Glutamatergic neuron (in vitro differentiated cells): ENCODE measurements at places on chromosomes 1 and 21.

DNA sequence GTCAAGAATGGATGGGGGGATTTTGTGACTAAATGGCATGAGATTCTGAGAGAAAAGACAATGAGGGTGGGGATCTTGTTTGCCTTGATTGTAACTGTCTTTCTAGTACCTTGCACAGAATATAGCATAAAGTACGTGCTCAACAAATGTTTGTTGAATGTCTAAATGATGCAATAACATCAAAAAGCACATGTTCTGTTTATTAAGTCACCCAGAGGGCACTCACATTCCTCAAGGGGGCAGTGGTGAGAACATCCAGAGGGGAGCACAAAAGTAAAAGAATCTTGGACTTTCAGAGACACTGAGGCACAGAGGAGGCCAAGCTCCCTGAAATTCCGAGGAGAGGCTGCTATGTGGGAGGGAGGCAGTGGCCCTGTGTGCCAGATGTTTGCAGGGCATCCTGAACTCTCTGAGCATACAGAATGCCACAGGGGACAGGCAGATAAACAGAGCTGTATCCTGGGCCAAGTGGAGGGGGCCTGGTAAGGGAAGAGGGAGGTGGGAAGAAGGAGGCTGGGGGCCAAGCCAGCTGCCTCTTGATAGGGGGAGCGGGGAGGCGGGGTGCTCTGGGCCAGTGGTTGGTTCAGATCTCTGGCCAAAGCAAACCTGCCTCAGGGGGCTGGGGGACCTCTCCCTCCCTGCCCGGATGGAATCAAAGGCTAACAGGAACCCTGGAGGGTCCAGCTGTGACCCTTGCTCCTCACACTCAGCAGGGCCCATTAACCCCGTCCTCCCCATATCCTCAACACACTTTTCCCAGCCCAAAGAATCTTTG is 6.5 kb upstream of the ATP1A2 start:
- no peak for DNase-seq

DNA sequence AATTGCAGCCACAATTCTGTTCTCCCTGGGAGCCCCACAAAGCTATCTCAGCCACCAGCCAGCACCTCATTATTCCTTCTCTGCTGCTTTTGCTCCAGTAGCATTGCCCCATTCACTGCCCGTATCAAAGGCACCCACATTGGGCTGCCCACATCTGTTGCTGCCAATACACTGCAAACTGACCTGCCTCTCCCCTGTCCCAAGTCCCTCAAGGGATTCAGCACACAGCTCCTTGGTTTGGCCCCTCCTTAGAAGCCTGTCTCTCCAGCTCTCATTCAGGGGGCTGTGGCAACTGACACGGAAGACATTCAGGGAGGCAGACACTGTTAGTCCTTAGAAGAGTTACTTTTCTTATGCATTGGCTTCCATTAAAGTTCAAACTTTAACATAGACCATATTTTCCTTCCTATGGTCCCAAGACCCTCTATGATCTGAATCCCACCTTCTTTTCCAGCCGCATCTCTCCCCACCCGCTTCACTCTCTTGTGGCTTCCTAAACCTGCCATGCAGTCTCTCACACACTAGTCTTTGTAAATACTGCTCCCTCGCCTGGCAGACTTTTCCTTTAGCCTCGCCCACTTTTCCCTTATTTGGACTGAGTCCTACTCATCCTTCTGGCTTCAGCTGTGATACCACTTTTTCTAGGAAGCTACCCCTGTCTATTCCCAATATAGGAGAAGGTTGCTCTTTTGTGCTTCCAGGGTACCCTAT is 19.3 kb upstream of the KLHDC8A start:
- DNase-seq: no peak

- no peak for DNase-seq
These were observed 5.6 kb downstream of the PTPRF start for GRCh38 chr1:43536196-43536863.

DNA sequence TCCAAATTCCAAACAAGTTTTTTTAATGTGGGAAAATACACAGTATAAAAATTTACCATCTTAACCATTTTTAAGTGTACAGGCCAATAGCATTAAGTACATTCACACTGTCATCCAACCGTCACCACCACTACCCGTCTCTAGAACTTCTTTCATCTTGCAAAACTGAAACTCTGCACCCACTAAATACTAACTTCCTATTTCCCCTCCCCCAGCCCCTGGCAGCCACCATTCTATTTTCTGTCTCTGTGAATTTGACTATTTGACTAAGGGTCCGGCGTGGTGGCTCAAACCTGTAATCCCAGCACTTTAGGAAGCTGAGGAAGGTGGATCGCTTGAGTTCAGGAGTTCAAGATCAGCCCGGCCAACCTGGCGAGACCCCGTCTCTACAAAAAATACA is 36.1 kb downstream of the CLSTN1 start:
- DNase-seq: no peak

DNA sequence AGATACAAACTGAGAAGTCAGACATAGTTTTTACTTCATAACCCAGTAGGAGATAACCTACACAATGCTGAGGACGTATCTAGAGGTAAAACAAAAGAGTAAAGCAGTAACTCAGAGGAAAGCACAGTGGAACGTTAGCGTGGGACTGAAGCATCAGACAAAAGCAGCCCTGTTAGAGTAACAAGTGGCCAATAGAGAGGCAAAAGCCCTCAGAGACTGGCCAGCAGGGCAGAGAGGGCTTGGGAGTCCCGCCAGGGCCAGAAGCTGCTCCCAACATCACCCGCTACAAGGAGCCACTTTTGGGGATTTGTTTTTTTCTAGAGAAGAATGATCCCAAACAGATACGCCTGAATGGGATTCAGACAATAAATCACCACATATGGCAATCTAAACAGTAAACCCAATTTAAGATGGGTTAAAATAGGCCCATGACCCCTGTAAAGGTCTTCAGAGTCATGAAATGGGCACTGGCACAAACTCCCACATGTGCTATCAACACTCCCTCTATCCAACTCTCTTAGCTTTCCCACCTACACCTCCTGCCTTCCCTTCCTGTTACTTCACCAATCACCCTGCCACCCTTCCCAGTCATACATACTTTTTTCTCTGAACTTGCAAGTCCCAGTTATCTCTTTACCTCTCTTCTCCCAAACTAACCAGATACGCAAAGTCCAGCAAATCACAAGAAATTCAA is 17.2 kb downstream of the TADA1 start:
- no peak for DNase-seq

DNA sequence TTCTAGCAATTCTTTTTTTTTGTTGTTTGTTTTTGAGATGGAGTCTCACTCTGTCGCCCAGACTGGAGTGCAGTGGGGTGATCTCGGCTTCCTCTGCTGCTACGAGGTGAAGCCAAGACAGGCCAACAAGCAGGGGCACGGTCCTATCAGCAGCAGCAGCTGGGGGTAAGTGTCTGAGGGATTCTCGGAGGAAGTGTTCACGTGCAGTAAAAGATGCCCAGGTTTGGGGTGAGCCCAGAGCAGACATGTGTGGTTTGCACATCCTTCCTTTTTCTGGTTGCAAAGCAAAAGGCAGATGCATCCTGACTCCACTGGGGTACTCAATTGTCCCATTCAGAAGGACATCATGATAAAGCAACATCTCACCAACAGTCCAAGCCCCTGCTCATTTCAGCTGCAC is 27.7 kb downstream of the PIGP start:
- DNase-seq: no peak

- no peak for DNase-seq
These were observed 22.8 kb downstream of the LCE3E start for GRCh38 chr1:152543820-152544219.

GRCh38 chr1:2978691-2979190 is 42.5 kb upstream of the ACTRT2 start:
- DNase-seq: no peak

DNA sequence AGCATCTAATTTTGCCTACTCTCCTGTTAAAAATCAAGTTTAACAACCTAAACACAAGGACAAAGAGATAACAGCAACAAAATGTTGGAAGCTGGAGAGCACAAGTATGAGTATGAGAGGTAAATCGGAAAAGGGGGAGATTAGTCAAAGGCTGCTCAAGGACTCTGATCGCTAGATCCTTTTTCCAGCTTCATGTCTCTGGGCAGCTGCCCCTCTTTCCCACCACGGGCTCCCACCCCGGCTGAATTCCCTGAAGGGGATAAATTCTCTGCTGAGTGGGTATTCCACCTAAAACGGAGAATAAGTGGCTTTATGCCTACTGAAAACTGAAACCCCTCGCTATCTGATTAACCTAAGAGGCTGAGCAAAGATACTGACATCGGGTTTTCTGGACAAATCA is 696 bp upstream of the CTBS start:
- DNase-seq: no peak

GRCh38 chr1:7127322-7128075 is 342.2 kb downstream of the CAMTA1 start:
- DNase-seq: no peak

- no peak for DNase-seq
These were observed 7.0 kb upstream of the MDM4 start for GRCh38 chr1:204509186-204509635.

DNA sequence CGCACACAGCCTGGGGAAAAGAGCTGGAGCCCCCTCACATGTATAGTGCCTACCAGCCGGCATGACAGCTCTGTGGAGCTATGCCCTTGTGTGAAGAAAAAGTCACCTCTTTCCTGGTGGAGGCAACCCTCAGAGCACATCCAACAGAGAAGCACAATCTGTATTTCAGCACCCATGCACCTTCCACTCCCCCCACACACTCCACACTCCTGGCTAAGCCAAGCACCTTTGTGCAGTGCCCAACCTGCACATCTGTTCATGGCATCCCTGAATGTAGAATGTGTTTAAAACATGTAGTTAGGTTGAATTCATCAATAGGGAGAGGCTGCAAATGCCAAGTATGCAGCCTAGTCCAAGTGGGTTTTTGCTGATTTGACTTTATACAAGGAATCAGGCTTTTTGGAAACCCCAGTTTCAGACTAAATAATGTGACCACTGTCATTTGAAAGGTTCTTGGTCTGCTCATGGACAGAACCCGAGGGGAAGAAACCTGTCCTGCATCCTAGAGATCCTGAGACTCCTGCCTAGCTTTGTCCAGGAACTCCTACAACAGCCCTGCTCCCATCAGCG is 197.1 kb downstream of the TOMM20 start:
- no peak for DNase-seq

GRCh38 chr1:41502912-41503311 is 18.4 kb upstream of the EDN2 start:
- no peak for DNase-seq

DNA sequence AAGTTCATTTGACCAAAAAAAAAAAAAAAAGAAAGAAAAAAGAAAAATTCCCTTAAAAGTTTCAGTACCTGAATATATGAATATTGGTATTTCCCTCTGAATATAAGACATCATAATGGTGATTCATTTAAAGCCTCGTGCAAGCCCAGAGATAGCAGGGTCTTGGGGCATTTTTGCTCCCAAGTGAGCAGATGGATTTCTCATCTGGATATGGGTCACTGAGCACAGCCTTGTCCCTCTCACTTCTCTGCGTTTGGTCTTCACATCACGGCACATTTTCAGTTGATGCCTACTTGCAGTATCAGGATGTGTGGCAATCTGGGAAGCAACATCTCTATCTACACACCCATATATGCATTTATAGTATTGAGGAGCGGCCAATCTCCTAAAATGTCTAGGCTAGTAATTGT is 12.7 kb downstream of the CD58 start:
- no peak for DNase-seq

DNA sequence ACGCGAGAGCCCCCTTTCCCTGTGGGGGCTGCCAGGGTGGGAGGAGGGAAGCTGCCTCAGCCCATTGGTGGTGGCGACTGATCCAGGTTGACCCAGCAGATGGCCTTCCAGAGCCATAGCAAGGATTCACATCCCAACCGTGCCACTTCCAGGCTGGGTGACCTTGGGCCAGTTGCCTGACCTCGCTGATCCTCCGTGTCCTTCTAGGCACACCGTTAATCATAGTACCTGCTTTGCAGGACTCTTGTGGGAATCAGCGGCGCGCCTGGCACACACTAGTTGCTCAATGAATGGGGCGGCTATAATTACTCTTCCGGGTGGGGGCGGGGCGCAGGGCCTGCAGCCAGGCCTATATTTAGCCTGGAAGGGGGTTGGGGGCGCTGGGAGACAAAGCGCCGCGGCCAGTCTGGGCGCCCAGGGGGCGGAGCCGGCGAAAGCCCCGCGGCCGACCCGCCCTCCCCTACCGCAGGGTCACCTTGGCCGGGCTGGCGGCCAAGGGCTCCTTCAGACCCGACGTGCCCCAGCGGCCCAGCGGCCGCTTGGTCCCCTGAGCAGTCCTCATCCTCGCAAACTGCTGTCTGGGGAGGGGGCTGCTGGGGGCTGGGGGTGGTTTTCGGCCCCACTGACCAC is 5.1 kb downstream of the HSPB7 start:
- DNase-seq: no peak
